ENCODE measurements at places on chromosomes 7 and 10.
A peak's percentile ranks its signal among the peaks of the same experiment; 100 is the strongest.

GRCh38 chr10:1646332-1646731, 91.0 kb downstream of the ADARB2 start:
- DNase-seq, result no peak

DNA sequence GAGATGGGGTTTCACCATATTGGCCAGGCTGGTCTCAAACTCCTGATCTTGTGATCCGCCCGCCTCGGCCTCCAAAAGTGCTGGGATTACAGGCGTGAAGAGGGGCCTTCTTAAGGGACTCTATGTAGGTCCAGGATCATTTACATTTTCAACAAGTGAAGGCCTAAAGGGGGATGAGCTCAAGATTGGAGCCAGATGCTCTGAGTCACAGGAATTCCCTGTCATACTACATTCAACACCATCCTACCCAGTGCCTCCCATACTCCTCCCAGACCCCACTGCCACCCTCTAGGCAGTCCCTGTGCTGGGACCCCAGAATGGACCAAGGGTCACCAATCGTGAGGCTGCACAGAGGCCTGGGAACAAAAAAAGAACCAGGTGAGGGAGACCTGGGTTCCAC, 29.9 kb downstream of the CYTH3 start:
- DNase-seq, result no peak

DNA sequence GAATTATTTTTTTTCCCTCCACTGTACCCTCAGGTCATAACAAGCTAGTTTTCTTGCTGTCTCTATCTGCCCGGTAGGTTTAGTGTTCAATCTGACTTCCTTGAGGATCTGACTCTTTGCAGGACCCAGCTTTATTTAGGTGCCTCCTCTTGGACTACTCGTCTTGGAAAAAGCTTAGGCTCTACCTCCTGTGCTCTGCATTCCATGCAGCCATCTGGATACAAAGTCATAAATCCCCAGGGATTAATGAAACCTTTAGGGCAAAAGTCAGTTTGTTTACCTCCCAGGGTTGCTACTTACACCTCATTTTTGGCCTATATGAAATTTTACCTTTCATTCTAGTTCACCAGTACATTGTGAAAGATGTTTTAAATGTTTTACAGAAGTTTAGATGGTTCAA, 8.0 kb downstream of the STAG3 start:
- DNase-seq, result no peak

DNA sequence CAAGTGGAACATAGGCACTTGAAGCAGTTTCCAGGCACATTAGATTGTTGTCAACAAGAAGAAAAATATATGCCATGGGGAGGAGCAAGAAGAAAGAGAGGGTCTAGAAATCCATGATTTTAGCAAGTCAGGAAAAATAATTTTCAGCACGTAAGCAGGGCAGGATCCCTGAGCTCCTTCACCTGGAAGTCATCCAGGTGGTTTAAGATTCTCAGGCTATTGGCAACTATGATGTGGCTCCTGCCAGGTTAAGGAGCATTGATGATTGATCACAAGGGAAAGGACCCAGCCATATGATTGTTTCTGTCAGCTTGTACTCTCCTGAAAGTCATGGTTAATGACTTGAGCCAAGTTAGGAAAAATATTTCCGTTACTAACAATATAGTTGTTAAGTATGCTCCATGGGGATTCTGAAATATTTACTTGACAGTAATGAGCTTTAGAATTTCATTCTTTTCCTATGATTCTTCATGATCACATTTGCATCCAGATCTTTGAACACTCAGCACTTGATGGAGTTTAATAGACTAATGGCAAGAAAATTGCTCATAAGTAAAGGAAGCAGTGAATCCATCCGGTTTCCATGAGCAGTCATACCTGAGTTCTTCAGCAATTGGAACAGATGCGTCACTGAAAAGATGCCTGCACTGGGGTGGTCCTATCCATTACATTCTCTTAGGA, 209.1 kb downstream of the BICC1 start:
- no peak for DNase-seq

DNA sequence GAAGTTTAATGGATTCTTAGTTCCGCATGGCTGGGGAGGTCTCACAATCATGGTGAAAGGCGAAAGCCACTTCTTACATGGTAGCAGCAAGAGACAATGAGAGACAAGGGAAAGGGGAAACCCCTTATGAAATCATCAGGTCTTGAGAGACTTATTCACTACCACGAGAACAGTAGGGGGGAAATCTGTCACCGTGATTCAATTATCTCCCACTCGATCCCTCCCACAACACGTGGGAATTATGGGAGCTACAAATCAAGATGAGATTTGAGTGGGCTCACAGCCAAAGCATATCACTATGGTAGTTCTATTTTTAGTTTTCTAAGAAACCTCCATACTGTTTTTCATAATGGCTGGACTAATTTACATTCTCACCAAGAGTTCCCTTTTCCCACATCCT, 36.7 kb downstream of the SPAM1 start:
- no peak for DNase-seq

DNA sequence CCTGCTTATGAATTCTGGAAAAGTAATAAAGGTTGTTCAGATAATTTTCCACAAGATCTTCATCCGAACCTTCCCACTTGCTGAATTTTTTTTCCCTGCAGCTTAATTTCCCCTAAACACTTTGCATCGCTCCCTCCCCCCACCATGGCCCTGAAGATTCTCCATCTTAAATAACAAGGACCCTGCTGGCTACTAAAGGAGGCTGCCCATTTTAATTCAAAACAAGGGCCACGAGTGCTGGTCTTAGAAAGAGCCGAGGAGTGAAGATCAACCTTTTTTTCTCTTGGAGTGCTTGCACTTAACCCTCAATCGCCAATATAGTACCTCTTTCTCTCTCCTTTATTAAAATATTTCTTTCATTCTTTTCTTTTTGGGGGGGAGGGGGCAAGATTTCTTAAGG, 9.2 kb upstream of the SP8 start:
- no peak for DNase-seq

DNA sequence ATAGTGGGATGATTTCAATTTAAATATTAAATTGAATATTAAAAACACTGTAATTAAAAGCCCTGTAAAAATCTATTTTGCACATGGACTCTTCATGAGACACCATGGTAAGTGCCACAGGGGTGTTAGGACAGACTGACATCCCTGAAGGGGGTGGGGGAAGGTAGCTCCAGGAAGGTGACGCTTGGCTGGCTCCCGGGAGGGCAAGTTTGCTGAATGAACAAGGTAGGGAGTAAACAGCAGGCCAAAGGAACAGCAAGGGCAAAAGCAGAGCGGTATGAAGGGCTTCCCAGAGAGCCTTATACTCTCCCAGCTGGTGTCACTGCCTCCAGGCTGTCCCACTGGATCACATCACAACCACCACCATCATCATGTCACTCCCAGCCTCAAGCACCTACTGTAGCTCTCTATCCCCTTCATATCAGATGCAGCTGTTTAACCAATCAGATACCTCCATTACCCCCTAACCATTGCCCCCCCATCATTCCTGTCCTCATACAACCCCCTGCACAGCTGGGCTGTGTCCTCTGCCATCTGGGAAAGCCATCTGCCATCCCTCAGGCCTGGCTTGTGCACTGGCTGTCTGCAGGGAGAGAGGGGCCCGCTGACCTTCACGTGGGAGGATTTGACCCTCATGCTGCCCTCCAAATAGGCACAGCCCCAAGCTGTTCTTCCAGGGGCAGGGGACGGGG, 19.5 kb downstream of the HSPA12A start:
- no peak for DNase-seq

- DNase-seq, result peak; percentile 79
Measured at GRCh38 chr10:24209946-24210491, 1.1 kb downstream of the KIAA1217 start.

- DNase-seq, result no peak
Measured at GRCh38 chr7:41921453-41921981, 218.6 kb upstream of the INHBA start.

DNA sequence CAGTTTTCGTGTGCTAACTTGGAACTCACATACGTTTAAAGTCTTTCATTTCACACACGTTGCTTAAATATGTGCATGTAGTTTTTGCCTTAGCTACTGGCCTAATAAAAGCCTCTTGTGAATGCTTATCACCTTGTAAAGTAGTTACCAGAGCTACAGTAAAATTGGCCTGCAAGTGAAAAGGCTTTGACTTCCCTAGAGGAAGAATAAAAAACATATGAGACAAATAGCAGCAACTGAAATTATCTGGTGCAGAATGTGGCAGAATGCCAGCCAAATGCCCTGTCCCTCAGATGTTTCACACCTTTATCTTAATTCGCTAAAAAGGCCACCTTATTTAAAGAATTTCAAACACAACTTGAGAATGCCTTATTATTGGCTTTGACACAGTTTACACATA, 28.1 kb upstream of the RPA3 start:
- no peak for DNase-seq

DNA sequence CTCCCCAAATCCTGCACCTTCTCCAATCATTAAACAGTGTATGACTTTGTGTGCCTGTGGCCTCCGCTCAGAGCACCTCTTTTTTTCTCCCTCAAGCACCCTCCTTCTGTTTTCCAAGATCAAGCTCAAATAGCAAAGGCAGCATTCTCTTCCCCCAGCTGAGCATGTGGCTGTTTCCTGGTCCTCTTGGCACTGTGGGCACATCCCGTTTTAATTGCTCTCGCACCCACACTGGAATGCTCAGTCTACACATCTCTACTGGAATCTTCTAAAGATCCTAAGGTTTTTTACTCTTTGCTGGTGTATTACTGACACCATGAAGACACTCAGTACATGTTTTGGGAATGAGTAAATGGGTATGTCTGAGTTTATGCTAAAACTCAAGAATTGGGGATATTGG, 107.4 kb downstream of the WDFY4 start:
- DNase-seq, result peak; percentile 18

DNA sequence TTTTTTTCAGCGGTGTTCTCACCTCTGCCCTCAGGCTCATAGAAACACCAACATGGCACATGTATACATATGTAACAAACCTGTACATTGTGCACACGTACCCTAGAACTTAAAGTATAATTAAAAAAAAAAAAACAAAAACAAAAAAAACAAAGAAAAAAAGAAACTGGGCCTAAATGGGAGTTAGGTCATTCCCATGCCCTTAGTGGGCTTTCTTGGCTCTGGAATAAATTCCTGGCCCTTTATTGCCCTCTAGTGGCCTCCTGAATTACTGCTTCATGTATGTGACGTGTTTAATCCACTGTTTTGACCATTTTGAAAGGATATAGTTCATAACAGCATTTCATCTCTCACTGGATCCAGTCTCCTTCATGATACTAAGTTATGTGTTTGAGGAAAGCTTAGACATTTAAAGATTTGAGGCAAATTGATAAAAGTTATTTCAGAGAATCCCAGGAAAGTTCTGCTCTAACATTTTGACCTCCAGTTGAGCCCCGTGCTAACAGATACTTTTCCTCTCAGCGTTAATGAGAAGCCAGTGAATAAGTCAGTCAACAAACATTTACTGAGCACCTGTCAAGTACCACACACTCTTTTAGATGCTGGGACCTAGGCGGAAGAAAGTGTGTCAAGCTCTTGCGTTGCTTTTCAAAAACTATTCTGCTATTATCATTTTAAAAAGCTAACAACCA, 54.7 kb upstream of the SYPL1 start:
- no peak for DNase-seq

- DNase-seq, result peak; percentile 89
Measured at GRCh38 chr7:108002726-108003598, at the start of gene LAMB1. Gene LAMB1 (minus strand): TSS chr7:108003161. CDS start chr7:108002885, 276 bp downstream.

Measured in vagina (tissue), 2 donors.